Hematopoietic multipotent progenitor cell treated with erythropoietin and hydrocortisone succinate and interleukin-3 and kit ligand, for 8 days (in vitro differentiated cells): ENCODE measurements at places on chromosomes 6 and 20.

DNA sequence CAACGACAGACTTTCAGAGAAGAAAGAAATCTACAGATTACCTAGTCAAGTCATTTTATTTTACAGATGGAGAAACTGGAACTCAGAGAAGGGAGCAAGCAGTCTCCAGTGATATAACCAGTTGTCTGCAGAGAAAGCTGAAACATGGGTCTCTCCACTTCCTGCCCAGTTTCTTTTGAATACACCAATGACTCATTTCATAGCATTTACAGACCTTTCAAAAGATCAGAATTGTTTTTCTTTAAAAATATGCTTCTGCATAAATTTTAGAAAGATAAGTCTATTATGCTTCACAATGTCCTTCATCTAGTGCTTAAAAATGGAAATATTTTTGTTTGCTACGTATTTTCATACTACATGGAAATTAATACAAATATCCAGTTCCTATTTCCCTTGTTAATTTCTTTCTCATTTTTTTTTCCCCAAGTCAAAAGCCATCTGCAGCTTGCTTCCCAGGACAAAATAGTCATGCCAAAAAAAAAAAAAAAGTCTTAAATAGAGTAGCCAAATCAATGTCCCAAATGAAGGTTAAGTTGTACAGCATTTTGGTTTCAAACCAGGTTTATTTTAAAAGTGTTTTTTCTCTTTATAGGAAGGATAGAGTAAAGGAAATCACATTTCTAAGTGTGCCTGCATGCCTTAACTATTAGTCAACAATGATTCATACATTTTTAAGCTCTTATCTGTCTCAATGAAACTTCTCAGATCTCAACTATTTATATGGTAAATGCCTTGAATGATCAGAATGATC is 36.9 kb downstream of the ARHGAP18 start:
- DNase-seq = no peak

DNA sequence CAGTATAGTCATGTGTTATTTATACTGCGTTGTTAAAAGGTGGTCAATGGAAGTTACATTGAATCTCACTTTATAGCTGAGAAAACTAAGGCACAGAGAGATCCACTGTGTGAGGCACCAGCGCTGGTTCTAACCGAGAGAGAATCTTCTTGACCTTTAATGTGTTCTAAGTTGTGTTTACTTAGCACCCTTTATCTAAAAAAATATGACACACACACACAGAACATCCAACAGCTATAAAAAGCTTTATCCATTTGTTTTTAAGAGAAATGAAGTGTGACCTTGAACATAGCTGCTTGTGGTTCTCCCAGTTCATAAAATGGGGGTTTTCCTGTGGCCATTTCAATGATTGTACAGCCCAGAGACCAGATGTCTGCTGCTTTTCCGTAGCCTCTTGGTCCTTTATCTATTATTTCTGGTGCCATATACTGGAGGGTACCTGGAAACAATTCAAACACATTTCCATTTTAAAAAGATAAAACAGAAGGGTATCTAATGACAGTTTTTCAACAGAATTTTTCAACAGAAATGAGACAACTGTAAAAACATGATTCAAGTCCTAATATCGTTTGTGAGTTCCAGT is 54.8 kb upstream of the MAP7 start:
- DNase-seq = peak; percentile 61

DNA sequence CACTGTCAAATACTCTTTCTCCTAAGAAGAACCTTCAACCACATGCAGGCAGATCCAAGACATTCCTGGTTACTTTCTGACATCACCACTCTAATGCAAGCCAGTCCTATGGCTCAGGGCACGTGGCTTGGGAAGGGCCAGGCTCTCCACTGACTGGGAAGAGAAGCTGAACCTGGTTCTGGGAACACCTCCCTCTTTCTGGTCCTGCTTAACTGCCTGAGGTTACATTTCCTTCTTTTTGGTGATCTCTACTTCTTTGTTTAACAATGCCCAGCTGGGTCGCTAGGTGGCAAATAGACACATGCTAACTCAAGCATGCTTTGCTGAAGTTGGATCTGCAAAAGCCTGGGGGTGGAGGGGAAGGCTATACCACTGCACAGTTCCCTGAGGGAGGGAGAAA is 249.8 kb downstream of the GMDS start:
- no peak for DNase-seq

- DNase-seq = peak; percentile 79
Observed at GRCh38 chr20:32574296-32575226, 10.6 kb downstream of the NOL4L start.

GRCh38 chr6:33750244-33750991 is 3.7 kb upstream of the IP6K3 start:
- no peak for DNase-seq

DNA sequence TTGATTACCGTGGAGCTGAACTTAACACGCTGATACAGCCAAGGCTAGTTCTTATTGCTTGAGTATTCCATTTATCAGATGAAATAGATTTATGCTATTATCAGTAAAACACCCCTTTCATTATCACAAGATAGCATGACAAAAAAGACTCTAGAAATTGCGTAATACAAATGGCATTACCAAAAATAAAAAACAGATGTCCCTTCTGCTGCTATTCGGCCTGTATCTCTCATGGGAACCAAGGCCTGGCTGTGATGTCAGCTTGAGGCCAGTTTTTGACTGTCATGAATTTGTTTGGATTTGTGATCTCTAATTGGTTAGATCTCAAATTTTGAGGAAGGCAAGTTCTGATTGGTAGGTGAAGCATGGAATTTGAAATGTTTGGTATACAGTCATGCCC is 25.2 kb downstream of the MEI4 start:
- DNase-seq = no peak

DNA sequence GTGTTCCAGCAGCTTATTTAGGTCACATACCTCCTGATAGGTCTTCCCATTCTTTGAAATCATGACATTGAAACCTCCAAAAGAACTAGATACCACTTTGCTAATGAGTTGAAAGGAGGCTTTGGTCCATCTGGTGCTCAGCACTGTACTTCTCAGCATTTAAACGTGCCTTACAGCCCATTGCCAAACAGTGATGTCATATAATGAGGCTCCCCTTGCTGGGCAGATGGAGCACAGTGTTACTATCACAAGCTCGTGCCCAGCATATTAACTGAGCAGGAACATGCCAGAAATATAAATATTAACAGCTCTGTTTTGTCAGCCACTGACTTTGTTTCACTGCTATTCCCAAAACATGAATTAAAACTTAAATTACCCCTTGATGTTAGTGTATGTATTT is 25.5 kb upstream of the MAPK13 start:
- no peak for DNase-seq

GRCh38 chr6:139990856-139991465 is 616.5 kb upstream of the CITED2 start:
- no peak for DNase-seq

- no peak for DNase-seq
Observed at GRCh38 chr6:25453288-25453687, 174.1 kb downstream of the CARMIL1 start.

DNA sequence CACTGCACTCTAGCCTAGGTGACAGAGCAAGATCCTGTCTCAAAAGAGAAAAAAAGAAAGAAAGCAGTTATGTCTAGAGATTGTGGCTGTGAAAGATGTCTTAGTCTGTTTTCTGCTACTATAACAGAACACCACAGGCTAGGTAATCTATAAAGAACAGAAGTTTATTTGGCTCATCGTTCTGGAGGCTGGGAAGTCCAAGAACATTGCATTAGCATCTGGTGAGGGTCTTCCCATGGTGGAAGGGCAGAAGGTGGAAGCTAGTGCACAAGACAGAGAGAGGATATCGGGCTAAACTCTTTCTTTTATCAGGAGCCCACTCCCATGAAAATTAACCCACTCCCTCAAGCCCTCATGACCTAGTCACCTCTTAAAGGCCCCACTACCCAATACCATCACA is 16.2 kb upstream of the RALY start:
- DNase-seq = no peak

DNA sequence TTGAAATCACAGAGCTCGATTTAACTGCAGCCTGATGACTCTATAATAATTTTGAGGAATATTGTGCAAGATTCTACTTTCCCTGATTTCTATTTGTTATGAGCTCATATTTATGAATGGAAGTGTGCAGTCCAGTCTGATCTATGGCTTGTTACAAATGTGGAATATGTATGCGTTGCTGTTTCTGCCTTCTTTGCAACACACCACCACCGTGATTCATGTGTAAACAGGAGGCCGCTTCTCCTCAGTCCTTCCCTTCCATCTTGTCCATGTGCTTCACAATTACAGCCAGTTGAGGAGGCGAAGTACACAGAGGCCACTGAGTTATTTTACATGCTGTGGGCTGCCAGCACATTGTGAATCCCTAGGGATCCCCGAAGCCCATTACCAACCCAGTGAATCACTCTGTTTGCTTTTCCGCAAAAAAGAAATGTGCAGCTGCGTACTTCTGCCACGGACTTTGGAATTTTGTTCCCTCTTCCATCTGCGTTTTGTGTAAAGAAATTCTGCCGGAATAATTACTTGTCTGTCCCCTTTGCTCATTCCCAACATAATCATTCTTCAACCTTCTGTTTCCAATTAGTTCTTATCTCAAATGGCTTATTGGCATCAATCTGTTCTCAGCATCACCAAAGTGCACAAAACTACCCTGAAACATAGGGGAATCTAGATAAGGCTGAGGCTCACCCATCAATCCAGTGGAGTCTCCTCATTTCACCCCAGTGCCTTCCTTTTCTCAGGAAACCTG is 551.6 kb upstream of the CITED2 start:
- DNase-seq = no peak

DNA sequence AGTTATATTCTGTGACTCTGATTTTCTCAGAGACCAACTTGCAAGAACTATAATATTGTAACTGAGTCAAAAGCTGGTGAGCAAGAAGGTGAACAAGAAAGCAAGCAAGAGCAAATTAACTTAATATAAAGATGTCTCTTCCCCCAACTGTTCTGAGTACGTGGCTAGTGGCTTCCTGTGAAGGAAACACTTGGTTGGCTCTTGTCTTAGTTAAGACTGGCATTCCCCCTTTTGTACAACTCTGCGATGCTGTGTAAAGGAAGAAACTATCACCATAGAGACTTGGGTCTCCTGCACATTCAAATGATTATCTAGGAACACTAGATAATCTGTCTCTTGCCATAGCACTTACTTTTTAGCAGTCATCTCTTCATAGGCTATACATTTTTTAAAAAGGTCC is 47.3 kb upstream of the TNFAIP3 start:
- no peak for DNase-seq

GRCh38 chr6:107579456-107580056 is 89.6 kb downstream of the SOBP start:
- no peak for DNase-seq

DNA sequence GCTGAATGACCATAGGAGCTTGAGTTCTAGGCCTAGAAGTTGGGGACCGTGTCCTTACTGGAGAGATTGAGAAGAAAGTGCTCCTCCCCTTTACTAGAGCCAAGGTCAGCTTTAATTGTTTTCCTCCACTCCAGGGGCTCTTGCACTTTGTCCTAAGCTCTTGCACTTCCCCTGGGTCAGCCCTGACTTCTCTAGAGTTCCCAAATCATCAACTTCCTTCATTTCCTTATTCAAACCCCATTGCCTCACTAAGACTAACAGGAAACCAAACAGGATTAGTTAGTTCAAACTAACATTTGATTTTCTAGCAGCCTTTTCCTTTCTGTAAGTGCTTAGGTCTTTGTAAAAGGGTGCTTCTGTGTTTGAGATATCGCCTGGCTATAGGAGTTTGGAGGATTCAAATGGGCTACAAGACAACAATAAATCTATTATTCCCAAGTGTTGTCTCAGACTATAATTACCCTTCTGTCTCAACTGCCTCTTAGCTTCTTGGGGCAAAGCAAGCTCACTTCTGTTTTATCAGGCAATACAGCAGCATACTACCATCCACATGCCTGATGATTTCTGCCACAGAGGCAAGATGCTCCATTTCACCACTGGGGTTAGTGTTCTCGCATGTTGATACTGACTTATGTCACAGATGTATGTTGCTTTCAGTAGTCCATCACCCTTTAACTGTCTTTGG is 12.8 kb upstream of the DTNBP1 start:
- no peak for DNase-seq

DNA sequence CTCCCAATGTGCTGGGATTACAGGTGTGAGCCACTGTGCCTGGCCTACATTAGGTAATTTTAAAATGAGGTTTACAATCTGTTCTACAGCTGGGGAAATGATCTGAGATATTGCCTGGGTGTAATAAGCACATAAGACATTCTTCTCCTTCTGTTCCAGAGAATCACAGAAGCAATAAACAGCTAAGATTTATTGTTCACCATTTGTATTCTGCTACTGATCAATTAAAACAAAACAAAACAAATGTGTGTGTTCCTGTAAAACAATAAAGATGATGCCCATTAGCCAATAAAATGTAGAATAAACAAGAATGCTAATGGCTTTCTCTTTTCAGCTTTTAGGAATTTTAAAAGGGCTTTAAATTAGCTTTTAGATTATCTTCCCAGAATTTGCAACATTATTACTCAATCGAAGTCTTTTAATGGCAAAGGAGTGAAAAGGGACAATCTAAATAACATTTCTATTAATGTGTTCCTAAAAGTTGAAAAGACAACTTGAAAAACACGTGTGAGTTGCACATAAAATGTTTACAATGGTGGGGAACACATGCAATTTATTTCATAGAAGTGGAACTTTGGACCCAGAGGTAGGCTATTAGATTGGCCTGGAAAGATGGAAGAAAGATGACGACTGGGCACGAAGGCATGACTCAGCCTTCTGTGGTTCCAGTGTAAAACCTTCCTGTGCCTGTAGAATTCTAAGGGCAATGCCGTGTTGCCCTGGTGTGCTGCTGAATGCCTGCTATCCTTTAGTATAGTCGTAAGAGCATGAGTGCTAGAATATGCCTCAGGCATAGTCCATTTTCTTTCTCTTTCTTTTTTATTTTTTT is 29.0 kb upstream of the DEK start:
- DNase-seq = no peak

- DNase-seq = no peak
Observed at GRCh38 chr6:134182528-134182927, 130.1 kb upstream of the SLC2A12 start.

- peak; percentile 47 for DNase-seq
Observed at GRCh38 chr20:51380401-51381385, 161.8 kb downstream of the NFATC2 start.

GRCh38 chr6:98797217-98797994 is 37.0 kb upstream of the POU3F2 start:
- DNase-seq = no peak

- DNase-seq = no peak
Observed at GRCh38 chr6:113420290-113420689, 436.9 kb upstream of the MARCKS start.

- no peak for DNase-seq
Observed at GRCh38 chr20:57986666-57987065, 241.8 kb downstream of the ANKRD60 start.
